Left kidney (tissue), 8 donors: ENCODE measurements at places on chromosomes 16 and 17. TPM values are rescaled to one million over a fixed set of nuclear protein-coding genes. Genes with fewer than 3 reads are reported as not detected.

APOBR gene
- 0.50 TPM for polyA plus RNA-seq

ZNF598 gene
- 15.8 TPM for polyA plus RNA-seq

- DNase-seq: no peak
These were observed 90.7 kb downstream of the MRM3 start for GRCh38 chr17:872855-873254.

DNA sequence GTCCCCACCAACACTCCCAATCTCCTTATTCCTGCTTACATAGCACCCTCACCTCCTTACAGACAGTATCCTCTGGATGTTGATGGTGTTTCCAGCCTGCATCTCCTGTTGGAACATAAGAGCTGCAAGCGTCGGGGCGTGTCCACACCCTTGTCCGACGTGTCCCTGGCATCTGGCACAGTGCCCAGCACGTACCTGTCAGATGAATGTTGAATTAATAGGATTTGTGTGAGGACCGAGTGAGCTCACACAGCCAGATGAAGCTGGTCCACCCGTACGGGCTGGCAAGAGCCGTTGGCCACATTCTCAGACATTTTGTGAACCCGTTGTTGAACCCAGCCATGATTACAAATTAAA lies 12.2 kb upstream of the CBX4 start:
- DNase-seq: no peak
